ENCODE measurements at places on chromosomes 2 and 18.

DNA sequence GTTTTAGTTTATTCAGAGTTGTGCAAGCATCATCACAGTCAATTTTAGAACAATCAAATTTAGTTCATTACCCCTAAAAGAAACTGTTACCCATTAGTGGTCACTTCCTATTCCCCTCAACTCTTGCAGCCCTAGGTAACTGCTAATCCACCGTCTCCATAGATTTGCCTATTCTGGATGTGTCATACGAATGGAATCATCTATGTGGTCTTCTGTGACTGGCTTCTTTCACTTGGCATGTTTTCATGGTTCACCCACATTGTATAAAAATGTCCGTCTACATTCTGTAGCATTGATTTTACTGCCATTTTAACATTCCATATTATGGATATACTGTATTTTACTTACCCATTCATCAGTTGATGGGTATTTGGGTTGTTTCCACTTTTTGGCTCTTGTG lies 5.3 kb upstream of the CEP68 start:
- DNase-seq, result no peak

- no peak for DNase-seq
These were observed 401.4 kb downstream of the ALK start for GRCh38 chr2:29520001-29520400.

DNA sequence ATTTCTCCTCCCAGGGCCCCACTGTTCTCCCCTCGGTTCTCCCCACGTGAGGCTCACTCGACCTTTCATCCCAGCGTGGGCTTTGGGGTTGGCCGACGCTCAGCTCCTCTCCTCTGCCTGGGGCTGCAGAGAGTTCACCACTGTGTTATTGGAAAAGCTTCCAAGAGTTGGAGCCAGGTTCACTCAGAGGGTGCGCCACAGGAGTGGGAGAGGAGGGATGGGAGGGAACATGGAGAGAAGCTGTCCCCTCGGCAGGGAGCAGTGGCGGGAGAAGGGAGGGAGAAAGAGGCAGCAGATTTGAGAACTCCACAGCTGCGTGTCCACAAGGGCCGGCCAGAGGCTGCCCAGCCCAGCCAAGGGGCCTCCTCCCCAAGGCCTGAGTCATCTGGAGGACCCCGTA lies 197.1 kb upstream of the SMAD2 start:
- no peak for DNase-seq

GRCh38 chr2:3224681-3225080 lies 152.9 kb downstream of the EIPR1 start:
- DNase-seq, result no peak

DNA sequence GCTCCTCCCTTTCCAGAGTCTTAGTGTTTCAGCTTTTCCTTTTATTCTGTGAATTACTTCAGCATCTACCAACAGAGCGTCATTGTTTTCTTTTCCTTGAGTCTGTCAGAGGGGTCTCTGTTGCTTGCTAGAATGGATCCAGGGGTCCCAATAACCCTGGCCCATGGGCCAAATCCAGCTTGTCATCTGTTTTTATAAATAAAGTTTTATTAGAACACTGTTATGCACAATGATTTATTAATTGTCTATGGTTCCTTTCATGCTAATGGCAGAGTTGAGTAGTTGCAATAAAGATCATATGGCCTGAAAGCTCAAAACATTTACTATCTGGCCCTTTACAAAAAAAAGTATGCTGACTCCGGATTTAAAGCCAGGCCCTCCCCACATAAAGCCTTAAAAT lies 58.8 kb downstream of the MRPL35 start:
- DNase-seq, result no peak

GRCh38 chr2:234952270-234953115 lies 676 bp downstream of the SH3BP4 start:
- no peak for DNase-seq

- no peak for DNase-seq
These were observed 27.5 kb upstream of the FAHD2A start for GRCh38 chr2:95374921-95375471.

GRCh38 chr18:32909798-32910561 lies 137.2 kb upstream of the KLHL14 start:
- no peak for DNase-seq

DNA sequence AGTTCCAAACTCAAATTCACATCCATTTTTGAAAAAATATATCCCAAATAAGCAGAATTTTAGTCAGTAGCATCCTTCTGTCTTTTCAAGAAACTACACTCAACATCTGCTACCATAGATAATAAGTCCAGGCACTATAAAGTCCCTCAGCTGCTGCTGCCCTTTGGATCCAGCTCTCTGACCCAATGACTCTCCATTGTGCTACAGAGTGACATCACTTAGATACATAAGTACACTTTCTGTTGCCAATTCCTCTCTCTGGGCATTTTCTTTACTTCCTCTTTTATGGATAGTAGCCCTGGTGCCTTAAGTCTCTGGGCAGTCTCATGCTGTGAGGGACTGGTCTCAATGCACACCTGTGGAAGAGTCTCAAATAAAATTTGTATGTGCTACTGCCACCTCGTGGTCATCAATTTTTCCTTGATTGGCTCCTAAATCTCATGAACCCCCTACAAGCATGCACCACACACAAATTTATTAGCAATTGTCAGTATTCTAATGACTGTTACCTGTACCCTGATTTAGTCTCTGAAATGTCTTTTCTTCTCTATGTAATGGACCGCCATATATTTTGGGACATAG lies 219.2 kb downstream of the LRP1B start:
- no peak for DNase-seq

DNA sequence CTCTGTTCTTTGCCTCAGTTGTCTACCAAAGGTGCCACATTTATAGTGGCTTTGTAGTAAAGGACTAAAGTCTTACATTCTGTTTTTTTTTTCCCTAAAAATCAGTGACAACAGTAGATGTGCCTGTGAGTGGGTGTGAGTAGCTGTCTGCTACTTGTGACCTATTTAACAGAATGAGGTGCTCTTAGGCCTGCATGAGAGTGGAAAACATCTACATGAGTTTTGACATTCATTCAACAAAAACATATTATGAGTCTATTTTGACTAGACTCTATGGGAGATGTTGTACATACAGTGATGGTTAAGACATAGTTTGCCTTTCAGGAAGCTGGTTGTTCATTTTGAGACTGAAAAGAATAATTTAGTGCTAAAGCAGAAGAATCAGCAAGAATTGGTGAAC lies 36.7 kb downstream of the IL1R2 start:
- no peak for DNase-seq

- no peak for DNase-seq
These were observed 1.9 kb downstream of the SCYGR3 start for GRCh38 chr2:227612546-227613271.

DNA sequence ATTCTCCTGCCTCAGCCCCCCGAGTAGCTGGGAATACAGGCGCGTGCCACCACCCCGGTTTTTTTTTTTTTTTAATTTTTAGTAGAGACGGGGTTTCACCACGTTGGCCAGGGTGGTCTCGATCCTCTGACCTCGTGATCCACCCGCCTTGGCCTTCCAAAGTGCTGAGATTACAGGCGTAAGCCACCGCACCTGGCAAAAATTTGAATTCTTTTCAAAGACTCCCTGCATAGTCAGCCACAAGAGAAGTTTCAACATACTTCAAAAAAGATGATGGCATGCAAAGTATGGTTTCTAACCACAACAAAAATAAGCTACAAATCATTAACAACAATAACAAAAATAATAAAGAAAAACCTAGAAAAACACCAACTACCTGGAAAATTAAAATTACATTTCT lies 22.0 kb downstream of the HYCC2 start:
- no peak for DNase-seq

DNA sequence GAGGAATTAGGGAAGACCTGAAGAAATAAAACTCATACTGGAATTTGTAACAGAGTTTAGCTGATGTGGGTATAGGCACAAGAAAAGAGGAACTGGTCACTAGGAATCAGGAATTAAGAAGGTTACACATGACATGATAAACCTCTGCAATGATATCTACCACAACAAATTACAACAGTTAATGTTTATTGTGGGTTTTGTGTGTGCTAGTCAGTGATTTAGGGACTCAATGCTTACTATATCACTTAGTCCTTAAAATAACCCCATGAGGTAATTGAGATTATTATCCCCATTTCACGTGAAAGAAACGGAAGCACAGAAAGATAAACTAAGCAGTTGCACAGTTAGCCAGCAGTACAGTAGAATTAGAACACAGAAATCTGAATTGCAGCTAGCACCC lies 415.8 kb upstream of the ZEB2 start:
- no peak for DNase-seq

DNA sequence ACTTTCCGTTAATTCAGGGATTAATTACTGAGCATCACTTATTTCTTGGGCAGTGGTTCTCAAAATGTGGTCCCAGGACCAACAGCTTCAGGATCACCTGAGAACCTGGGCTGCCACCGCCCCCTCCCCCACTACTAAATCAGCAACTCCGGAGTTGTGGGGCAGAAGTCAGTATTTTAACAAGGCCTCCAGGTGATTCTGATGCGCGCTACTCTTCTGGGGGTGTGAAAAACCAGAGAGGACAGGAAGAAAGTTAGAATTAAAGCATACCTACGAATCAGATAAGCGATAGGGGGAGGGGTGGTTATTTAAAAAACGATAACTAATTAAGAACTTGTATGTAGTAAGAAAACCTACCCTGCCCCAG lies 319 bp downstream of the ZSCAN30 start:
- no peak for DNase-seq

DNA sequence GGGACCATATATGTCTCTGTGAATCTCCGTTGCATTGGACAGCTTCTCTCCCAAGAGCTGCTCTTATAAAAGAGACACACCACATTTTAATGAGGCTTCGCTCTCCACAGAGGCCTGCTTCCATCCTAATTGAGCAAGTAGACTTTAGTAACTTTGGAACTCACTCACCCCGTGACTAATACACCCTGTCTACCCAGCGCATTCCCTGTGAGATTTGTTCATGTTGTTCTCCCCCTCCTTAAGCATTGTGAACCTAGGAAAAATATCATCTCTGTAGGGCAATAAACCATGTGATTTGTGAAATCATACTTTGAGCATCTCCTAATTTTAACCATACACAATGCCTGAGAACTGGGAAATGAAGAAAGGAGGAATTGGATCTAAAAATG lies 56.9 kb downstream of the MCFD2 start:
- no peak for DNase-seq

DNA sequence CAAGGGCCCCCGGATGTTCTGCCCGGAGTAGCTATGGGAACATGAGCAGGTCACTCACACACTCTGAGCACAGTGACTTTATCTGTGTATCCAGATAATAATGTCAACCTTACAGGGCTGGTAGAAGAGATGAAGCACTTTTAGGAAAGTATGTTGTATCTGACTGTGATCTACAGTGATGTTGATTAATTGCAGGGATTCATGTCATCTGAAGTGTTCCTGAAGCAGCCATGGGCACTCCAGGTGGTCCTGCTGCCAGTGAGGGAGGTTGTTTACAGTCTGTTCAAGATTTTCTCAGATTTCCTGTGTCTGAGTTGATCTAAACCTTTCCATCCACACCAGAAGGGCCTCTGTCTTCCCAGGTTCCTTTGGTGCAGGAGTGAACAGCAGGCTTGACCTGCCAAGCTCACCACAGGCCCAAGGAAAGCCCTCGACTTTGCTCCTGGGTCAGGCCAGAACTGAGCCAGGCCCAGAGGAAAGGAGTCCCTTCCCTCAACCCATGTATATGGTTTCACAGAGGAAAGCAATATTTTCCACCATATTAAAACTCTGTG lies 28.0 kb downstream of the KIAA2012 start:
- DNase-seq, result no peak

GRCh38 chr2:174773215-174773614 lies 8.9 kb upstream of the CHRNA1 start:
- no peak for DNase-seq

DNA sequence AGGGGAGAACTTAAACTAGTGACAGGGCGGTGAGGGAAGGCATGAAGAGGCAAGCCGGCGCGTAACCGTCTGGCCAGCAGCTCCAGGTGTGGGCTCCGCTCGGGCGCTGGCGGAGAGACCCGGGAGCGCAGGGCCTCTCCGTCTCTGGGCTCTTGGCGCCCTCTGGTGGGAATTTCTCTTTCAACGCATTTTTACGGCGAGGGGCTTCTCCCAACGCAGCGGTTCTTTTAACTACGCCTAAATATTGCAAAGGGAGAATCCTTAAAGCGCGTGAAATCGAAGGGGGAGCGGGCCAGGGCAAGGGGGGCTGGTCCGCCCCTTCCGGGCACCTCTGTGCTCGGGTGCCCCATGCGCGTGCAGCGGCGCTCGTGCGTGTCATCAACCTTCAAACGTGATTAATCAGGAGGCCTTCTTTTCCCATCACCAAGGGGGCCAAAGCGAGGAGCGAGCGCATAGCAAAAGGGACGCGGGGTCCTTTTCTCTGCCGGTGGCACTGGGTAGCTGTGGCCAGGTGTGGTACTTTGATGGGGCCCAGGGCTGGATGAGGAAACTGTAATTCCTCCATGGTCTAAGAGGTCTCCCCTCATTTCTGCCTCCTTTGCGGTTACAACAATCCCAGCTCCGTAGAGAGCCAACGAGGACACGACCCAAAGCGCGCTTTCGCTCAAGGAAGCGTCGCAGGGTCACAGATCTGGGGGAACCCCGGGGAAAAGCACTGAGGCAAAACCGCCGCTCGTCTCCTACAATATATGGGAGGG lies 762 bp upstream of the GAD1 start:
- peak; percentile 60 for DNase-seq

DNA sequence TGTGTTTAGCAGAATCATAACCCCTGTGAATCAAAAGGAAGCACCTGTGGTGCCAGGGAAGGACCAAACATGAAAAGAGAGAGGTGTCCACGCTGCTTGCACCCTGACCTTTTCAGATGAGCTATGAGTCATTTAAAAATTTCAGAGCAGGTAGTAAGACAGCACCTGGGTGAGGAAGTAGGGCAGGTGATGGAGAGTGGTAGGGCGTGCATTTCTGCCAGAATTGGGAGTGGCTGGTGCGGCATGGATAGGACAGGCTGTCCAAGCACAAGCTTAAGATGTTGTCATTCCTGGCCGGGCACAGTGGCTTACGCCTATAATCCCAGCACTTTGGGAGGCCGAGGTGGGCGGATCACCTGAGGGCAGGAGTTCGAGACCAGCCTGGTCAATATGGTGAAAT lies 36.8 kb downstream of the NPAS2 start:
- no peak for DNase-seq

DNA sequence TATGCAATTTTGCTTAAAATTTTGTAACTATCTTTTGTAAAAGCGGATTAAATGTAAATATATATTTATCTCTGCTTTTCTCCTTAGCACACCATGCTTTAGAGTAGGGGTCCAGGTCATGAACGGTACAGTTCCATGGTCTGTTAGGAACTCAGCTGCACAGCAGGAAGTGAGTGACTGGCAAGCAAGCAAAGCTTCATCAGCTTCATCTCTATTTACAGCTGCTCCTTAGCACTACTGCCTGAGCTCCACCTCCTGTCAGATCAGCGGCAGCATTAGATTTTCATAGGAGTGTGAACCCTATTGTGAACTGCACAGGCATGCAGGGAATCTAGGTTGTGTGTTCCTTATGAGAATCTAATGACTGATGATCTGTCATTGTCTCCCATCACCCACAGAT lies 959.0 kb upstream of the SLC39A10 start:
- DNase-seq, result no peak

- no peak for DNase-seq
These were observed 90.6 kb downstream of the SEPTIN10 start for GRCh38 chr2:109523121-109523520.
